HFFc6 (cell line): ENCODE measurements at places on chromosomes 1 and 21. TPM values are rescaled to one million over a fixed set of nuclear protein-coding genes. Genes with fewer than 3 reads are reported as not detected.

GRCh38 chr21:9838738-9839642, 682.4 kb upstream of the TPTE start:
- no peak for DNase-seq
- no peak overlapping the region for H3K4me3 ChIP-seq
- H3K4me1 ChIP-seq, result no peaks in the 10 kb centered on the region
- H3K36me3 ChIP-seq, result peaks cover 16% of the 10 kb centered on the region

DNA sequence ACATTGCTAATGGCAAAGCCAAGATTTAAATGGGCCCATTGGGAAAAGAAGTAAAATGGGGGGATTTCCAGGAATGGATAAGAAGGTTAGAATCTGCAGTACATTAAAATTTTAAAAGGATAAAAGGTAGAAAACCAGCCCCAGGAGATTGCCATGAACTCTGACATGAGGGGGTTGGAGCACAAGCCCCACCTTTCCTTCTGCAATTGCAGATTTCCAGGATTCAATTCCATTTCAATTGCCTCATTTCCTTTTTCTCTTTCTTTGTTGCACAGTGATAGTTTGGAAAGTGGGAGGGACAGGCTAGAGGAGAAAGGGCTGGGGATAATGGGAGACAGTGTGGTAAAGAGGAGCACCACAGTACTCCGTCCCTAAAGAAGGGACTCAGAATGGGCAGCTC, 238.5 kb upstream of the RAB4A start:
- no peaks in the 10 kb centered on the region for H3K4me1 ChIP-seq
- H3K27ac ChIP-seq, result no peak overlapping the region
- H3K36me3 ChIP-seq, result no peaks in the 10 kb centered on the region
- no peaks in the 10 kb centered on the region; the same call in 1 of the 2 replicates for H3K27me3 ChIP-seq
- no peak overlapping the region for H3K4me3 ChIP-seq

GRCh38 chr1:182847105-182847504, 8.0 kb downstream of the DHX9 start:
- peaks cover 55% of the 10 kb centered on the region for H3K36me3 ChIP-seq
- no peak overlapping the region; the same call in 1 of the 2 replicates for H3K27ac ChIP-seq
- H3K4me3 ChIP-seq, result no peak overlapping the region
- H3K4me1 ChIP-seq, result peaks cover 46% of the 10 kb centered on the region
- H3K27me3 ChIP-seq, result peaks cover 1% of the 10 kb centered on the region; the same call in 1 of the 2 replicates
- no peak for DNase-seq

DNA sequence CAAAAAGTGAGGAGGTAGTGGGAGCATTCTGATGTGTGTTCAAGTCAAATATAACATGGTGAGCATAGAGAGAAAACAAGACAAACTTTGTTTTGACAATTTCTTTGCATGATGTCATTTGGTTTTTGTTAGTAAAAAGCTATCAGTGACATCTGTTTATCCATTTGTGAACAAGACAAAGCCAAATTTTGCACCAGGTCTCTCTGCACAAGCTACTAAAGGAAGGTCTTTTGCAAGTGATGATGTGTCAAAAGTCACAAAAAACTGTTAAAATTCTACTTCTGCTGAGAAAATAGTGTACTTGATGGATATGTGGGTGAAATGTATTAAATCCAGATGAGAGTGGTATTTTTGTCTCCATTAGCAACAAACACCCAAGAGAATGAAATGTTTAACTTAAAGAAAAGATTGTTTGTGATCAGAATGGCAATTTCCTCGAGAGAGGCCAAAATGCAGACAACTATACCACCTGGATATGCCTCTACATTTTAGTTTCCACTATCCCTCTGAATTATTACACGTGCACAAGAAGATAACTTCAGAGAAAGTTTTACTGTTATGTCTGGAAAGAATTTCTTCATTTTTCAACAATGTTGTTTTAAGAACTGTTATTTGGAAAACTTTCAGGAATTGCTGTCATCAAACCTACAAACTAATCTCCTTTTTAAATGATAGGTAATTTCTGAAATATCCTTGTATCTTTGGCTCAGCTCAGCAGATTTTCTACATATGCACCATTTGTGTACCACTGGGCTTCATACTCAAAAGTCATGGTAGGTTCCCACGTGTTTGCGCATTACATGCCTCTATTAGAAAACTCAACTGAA, 807.4 kb upstream of the ADGRL2 start:
- H3K4me3 ChIP-seq, result no peak overlapping the region
- DNase-seq, result no peak
- no peaks in the 10 kb centered on the region for H3K36me3 ChIP-seq
- no peaks in the 10 kb centered on the region for H3K27me3 ChIP-seq
- no peak overlapping the region for H3K27ac ChIP-seq

DNA sequence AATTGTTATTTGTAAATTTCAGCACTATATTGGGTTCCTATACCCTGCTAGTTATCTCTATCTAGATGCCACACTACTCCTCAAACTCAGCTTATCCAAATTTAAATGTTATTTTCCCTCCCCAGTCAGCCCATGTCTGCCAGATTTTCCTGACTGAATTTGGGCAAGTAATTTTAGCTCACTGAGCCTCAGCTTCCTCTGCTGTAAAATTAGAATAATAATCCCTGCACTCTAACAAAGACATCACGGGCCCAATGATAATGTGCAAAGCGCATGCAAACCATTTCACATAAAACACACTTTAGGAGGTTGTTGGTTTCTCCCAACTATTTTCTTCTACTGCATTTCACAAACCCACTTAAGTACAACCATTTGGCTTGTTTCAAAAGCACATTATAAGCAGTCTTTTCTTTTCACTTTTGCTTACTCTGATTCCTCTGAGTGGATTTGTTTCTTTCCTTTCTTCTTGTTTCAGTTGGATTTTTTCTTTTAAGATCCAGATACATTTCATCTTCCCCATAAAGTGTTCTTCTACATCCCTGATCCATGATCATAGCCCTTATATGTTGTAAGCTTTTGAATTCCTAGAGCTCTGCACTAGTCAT, 152.8 kb upstream of the DPT start:
- H3K36me3 ChIP-seq, result no peaks in the 10 kb centered on the region
- no peak for DNase-seq
- H3K27ac ChIP-seq, result no peak overlapping the region
- H3K4me3 ChIP-seq, result no peak overlapping the region

GRCh38 chr1:173134029-173134428, 73.1 kb downstream of the TNFSF4 start:
- no peak overlapping the region for H3K27ac ChIP-seq
- no peaks in the 10 kb centered on the region for H3K36me3 ChIP-seq
- H3K27me3 ChIP-seq, result no peaks in the 10 kb centered on the region
- no peak overlapping the region for H3K4me3 ChIP-seq
- DNase-seq, result peak; percentile 32
- H3K4me1 ChIP-seq, result peaks cover 47% of the 10 kb centered on the region

- no peak for DNase-seq
- H3K27me3 ChIP-seq, result peaks cover 3% of the 10 kb centered on the region; the same call in 1 of the 2 replicates
- no peak overlapping the region for H3K4me3 ChIP-seq
- H3K4me1 ChIP-seq, result peaks cover 12% of the 10 kb centered on the region
- H3K36me3 ChIP-seq, result peaks cover 4% of the 10 kb centered on the region; the same call in 1 of the 2 replicates
These were observed 231.6 kb downstream of the NFIA start for GRCh38 chr1:61313906-61314422.

DNA sequence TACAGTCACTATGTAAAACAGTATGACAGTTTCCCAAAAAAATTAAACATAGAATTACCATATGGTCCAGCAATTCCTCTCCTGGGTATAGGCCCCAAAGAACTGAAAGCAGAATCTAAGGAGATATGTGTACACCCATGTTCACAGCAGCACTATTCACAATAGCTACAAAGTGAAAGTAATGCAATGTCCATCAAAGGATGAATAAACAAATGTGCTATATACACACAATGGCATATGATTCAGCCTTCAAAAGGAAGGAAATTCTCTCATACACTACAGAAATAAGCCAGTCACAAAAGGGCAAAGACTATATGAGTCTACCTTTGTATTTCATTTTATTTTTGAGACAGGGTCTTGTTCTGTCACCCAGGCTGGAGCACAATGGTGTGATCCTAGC, 120.4 kb downstream of the TOMM20 start:
- H3K36me3 ChIP-seq, result peaks cover 4% of the 10 kb centered on the region; the same call in 1 of the 2 replicates
- no peak overlapping the region for H3K4me3 ChIP-seq
- peaks cover 7% of the 10 kb centered on the region for H3K27me3 ChIP-seq
- H3K4me1 ChIP-seq, result peaks cover 25% of the 10 kb centered on the region
- no peak for DNase-seq
- H3K27ac ChIP-seq, result no peak overlapping the region

DNA sequence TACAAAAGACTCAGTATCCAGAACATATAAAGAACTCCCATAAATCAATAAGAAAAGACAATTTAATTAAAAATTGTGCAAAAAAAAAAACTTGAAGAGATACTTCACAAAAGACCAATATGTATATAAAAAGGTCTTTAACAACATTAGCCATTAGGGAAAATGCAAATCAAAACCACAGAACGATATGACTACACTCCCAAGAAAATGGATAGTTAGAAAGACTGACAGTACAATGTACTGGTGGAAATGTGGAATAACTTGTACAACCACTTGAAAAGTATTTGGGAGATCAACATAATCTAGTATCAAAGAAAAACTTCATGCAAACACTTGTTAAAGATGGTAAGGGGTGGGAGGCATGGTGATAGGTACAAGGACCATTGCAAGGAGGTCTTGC, 3.9 kb upstream of the CLCA1 start:
- H3K36me3 ChIP-seq, result no peaks in the 10 kb centered on the region
- H3K4me3 ChIP-seq, result no peak overlapping the region
- no peaks in the 10 kb centered on the region for H3K4me1 ChIP-seq
- no peak for DNase-seq

DNA sequence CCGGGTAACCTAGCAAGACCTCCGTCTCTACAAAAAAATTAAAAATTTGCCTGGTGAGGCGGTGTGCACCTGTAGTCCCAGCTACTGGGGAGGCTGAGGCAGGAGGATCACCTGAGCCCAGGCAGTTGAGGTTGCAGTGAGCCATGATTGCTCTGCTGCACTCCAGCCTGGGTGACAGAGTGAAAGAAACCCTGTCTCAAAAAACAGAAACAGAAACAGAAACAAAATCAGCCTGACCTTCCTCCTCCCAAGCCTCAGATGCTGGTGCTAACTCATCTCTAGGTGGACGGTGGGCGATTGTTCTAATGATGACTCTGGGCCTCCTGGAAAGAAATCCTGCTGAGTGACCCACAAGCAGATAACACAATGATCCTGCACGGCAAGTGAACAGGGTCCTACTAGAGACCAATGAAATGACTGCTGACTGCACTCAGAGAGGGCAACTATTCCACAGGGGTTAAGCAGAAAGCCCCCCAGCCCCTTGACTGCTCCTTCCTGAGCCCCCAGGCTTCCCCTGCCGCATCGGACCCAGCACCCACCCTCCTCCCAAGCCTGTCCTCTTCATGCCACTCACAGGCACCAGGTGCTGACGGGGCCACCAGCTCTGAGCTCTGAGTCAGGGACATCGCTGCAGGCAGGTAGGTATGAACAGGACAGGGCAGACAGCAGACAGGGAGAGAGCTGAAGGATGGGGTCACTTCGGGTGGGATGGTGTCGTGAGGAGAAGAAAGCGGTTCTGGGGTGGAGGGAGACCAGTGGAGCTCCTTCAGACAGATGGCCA, 27.8 kb upstream of the LRRC38 start:
- no peak overlapping the region for H3K4me3 ChIP-seq
- H3K27me3 ChIP-seq, result peaks cover 4% of the 10 kb centered on the region
- no peaks in the 10 kb centered on the region for H3K4me1 ChIP-seq

DNA sequence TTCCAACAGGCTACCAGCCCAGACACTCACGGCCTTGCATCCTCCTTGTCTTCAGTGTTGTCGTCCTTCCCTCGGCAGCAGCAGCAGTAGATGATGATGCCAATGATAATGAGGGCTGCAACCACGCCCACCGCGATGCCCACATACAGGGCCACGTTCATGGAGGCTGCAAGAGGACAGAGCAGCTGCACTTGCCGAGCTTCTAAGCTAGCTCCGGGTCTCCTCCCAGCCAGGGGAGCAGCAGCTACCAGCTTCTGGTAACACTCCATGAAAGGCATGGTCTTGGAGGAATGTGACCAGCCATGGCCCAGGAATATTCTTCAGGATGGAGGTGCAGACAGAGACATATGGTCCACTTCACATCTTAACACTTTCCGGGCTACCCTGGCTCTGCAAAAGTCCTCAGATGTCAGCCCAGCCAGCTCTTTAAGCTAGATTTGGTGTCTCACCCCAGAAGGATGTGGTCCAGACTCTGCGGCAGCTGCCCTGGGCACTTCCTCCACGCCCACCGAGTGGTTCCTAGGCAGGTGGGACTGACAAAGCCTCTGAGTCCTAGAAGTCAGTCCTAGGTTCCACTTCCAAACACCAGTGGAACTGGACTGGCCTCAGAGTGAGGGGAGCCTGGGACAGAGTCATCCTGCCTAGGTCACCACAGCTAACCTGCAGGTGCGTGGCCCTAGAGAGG, 35.1 kb downstream of the GPA33 start:
- no peak for DNase-seq
- H3K4me3 ChIP-seq, result no peak overlapping the region
- H3K27me3 ChIP-seq, result peaks cover 17% of the 10 kb centered on the region
- no peaks in the 10 kb centered on the region for H3K36me3 ChIP-seq
- H3K4me1 ChIP-seq, result peaks cover 13% of the 10 kb centered on the region
- H3K27ac ChIP-seq, result no peak overlapping the region

DNA sequence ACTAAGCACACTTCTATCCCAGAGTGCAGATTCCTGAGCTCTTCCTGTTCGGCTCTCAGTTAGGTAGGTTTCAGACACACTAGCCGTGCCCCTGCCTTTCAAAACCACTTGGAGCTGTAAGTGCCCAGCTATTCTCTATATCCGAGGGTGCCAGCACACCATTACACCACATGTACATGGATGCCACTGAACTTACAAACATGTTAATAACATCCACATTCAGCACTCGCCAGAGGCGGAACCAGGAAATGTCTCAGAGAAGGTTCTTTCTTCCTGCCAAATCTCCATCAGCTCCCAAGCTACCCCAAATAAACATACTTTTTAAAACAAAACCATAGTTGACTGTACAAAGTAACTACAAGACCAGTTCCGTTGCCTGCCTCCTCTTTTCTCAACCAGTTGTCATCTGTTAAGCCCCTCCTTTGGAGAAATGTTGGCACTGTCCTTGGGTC, 78.4 kb upstream of the CTTNBP2NL start:
- H3K27me3 ChIP-seq, result peaks cover 43% of the 10 kb centered on the region
- peaks cover 6% of the 10 kb centered on the region; the same call in 1 of the 2 replicates for H3K4me1 ChIP-seq
- no peak overlapping the region for H3K4me3 ChIP-seq
- no peak overlapping the region for H3K27ac ChIP-seq

GRCh38 chr1:183051546-183051945, 28.3 kb downstream of the LAMC1 start:
- DNase-seq, result no peak
- H3K27ac ChIP-seq, result peak overlapping the region; percentile 56
- peaks cover 2% of the 10 kb centered on the region; the same call in 1 of the 2 replicates for H3K27me3 ChIP-seq
- no peak overlapping the region for H3K4me3 ChIP-seq

Gene OR10J1
- total RNA-seq, result not detected in 3 replicates

Gene HMCN1
- total RNA-seq, result 1.3 to 1.8 TPM (median 1.7 TPM) in 3 replicates

Gene TNFSF4
- 0.73 to 1.6 TPM (median 1.3 TPM) in 3 replicates for total RNA-seq

Gene CHIT1
- not detected in 3 replicates for total RNA-seq

Gene TMCO4
- total RNA-seq, result 17.4 to 30.7 TPM (median 20.0 TPM) in 3 replicates

Gene SLC6A9
- total RNA-seq, result 8.6 to 11.0 TPM (median 10.3 TPM) in 3 replicates

Gene TIAM1
- total RNA-seq, result 0.43 TPM in 1 of 3 replicates, not detected in the others

Gene ILF2
- 121 and 154 TPM in 2 replicates for total RNA-seq

Gene FCAMR
- not detected in 3 replicates for total RNA-seq
